Caudate nucleus (tissue), 63 donors: ENCODE measurements at places on chromosomes 6 and 20.

DNA sequence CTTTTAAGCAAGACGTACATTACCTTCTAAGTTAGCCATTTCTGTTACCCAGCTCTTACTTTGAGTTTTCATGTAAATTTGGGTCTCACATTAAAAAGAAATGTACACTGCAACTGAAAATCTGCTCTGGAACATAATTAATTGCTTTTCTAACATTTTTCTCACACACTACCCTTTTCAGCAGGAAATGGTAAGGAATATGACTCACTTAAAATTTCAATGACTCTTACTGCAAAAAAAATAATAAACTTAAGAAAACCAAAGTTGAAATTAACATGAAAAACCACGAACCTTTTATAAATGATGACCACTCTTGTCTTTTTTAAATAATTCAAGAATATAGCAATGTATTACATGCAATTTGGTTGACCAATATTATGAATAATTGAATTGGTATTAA lies 1.3 kb downstream of the CGA start:
- DNase-seq: no peak

GRCh38 chr20:25543068-25543467 lies 42.3 kb downstream of the NINL start:
- DNase-seq: no peak

GRCh38 chr6:5053038-5053437 lies 32.1 kb upstream of the PPP1R3G start:
- DNase-seq: no peak

DNA sequence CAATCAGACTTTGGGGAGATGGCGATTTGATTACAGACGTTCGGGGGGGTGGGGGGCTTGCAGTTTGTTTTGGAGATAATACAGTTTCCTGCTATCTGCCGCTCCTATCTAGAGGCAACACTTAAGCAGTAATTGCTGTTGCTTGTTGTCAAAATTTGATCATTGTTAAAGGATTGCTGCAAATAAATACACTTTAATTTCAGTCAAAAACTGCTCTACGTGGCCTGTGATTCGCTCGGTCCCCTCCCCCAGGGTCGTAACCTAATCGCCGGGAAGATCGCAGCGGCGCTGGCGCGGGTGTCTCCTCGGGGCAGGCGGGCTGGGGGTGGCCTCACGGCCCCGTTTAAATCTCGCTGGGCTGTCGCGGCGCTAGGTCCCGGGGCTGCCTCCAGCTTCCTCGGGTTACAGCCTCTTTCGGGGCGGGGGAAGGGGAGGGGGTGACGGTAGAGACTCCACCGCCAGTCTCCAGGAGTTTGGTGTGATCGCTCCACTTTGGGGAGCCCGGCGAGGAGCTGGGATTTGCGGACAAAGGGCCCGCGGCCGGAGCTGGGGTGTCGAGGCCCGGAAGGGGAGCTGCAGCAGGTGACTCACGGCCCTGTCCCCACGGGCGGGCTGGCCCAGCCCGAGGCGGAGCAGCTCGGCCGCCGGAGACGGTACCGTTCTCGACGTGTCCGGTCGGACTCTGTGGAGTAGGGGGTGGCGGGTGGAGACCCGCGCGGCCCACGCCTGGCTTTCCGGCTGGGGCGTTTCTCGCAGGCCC lies 4.2 kb downstream of the FOXC1 start:
- no peak for DNase-seq

- no peak for DNase-seq
Observed at GRCh38 chr20:19397666-19398065, 185.2 kb downstream of the SLC24A3 start.

DNA sequence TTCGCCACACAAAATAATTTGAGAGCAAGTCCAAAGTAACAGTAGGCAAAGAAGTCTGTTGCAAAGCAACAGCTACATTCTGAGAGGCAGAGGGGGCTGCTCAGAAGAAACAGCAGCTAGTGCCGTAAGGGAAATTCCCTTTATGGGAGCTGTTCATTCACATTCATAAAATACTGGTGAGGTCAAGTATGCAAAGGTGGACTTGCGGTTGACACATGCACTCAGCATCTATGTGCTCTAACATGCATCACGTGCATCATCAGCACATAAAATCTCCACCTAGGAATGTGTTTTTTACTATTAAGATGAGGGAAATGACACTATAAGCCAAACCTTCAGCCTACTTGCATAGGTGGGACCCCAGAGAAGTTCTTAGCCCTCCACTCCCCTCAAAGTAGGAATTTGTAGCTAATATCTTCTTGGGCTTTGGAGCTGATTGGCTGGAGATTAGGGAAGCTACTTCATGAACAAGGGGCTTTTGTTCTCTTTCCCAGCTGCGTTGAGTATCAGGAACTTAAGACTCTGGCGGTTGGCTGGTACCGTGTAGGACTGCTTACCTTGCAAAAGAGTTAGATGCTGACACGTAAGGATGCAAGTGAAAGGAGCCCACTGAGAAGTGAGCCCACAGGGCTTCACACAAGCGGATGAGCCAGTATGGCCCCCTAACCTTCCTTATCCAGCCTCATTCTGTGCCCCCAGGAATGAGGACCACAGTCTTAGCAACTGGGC lies 12.4 kb downstream of the CST3 start:
- no peak for DNase-seq

- no peak for DNase-seq
Observed at GRCh38 chr6:149471801-149472200, 13.0 kb downstream of the ZC3H12D start.

DNA sequence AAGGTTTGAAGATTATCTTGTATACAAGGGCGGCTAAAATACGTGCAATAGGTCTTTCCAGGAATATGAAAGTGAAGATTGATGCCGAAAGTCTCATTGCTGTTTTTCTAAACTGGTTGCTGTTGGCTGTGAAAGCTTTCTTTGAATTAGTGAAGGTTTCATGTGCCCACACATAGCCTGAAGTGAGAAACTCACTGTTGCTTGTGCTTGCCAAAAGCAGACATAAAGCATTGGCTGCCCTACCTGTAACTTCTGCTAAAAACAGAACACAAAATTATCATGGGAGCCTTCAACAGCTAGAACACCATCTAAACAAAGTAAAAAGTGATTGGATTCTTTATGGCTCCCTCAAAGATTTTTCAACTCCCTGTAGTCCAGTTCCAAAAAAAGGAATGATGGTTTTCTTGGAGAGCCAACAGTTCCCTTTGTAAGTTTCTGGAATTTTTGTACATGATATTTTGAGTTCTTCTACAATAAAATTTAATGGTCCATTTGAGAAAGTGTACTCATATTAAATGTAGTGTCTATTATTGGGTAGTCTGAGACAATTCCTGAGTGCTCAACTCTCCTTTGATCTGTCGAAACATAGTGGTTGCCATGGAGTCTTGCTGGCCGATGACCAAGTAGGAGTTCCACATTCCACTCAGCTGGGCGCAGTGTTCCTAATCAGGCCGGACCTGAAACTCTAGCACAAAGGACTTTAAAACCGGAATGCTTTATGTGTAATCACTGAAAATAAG lies 68.5 kb downstream of the PLEKHG1 start:
- DNase-seq: no peak

DNA sequence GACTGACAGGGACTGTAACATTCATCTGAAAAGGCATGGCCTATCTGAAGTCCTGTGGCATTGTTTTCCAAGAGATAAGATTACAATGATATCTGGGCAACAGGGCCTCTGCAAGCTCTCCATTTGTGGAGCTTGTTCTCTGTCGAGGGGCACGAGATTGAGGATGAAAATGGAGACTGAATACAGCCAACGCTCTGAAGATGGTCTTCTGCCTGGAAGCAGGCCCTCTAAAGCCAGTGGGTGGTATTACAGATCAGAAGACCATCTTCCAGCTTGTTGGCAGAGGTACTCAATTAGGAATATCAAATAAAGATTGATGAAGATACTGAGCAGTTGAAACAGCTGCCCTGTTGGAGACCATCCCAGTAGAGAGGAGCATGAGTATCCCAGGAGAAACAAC lies 288.2 kb downstream of the CENPW start:
- no peak for DNase-seq

DNA sequence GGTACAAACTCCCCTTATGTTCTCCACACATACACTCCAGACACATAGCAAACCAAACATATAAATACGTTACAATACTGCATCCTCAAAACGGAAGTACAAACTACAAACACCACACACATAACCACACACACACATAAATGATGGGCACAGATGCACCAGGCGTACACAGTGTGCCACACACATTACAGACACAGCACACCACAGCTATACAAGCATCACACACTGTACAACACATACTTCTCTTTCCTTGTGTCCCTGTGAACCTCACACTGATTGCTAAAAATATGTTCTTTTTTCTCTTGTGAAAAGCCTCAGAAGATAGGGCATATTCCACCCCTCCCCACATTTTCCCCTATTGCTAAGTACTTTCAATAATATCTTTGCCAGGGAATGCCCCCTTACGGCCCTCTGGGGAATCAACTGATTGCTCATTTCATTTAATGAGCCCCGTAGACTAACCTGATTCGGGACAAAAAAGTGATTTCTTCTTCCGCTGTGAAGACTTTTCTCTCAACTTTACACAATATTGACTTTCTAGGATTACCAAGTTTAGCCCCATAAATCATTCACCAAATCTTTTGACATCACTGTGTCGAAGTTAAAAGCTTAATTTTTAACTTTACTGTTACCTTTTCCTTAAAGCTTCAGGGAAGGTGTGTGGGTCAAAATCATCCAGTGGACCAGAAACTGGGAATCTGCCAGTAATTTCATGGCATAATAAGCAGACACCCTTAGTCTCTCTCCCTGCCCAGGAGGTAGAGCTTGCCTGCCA lies at the start of gene SLC17A1:
Gene SLC17A1 (minus strand): TSS at position 521 of the 775 bp plus-strand sequence. CDS start 1,495 bp downstream, outside the sequence.
- no peak for DNase-seq

- DNase-seq: no peak
Observed at GRCh38 chr6:30127238-30128093, 8.5 kb upstream of the TRIM40 start.

DNA sequence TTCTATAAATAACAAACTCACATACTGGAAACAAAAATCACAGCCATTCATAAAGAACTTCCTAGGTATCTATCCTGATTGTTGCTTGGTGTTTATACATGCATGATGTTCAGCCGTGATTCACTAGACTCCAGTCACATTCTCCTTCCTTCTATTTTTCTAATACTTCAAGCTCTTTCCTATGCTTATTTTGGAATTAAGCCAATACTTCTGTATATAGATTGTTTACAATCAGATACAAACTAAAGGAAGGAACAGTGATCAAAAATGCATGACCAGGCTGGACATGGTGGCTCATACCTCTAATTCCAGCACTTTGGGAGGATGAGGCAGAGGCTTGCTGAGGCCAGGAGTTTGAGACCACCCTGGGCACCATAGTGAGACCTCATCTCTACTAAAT lies 377.5 kb upstream of the IRAK1BP1 start:
- DNase-seq: no peak

DNA sequence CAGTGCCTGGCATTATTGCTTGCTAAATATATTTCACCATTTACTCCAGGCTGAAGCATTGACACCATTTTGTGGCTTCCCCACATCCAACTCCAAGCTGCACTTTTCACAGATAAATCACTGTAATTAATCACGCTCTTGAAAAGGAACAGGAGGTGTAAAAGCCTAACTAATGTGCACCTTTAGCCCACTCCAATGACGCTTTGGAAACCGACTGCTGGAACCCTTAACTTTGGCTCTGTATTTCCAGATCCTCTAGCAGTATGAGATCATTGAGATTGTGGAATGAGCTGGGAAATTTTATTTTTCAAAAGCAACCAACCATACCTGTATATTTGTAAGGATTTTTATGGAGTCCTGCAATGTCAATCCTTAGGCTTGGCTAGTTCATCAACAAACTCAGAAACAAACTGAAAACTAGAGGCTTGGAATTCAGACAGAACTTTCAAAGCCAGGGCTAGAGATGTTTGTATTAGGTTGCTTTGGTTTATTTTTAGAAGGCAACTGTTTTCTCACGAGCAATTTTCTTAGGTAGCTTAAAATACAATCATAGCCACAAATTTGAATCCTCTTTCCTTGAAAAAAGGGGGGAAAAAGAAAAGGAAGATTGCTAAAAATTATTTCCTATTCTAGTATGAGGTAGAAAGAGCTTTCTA lies 52.8 kb upstream of the UTRN start:
- DNase-seq: no peak

GRCh38 chr6:56959938-56960337 lies 5.0 kb downstream of the BEND6 start:
- no peak for DNase-seq

GRCh38 chr20:22374678-22375590 lies 209.4 kb downstream of the FOXA2 start:
- no peak for DNase-seq

GRCh38 chr20:57507477-57507876 lies 17.5 kb downstream of the CTCFL start:
- DNase-seq: no peak

DNA sequence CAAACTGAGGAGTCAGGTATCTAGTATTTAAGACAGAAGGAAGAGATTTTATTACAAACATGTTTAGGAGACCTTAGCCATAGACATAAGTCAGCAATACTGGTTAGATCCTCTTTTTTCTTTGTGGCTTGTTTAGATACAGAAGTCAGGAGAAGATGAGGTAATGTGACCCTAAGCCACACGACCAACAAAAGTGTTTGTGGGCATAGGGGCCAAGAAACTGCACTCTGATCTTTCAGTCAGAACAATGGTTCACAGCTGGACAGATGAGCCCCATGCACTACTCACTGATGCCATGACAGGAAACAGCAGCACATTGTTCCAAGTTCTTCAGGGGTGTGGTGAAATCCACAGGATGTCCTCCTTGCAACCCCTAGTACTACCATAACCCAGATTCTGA lies 238.5 kb upstream of the RAB32 start:
- DNase-seq: no peak
